Suprapubic skin (tissue), 4 donors: ENCODE measurements at places on chromosomes 2 and 18. TPM values are rescaled to one million over a fixed set of nuclear protein-coding genes. Genes with fewer than 3 reads are reported as not detected.
A peak's percentile ranks its signal among the peaks of the same experiment; 100 is the strongest.

DNA sequence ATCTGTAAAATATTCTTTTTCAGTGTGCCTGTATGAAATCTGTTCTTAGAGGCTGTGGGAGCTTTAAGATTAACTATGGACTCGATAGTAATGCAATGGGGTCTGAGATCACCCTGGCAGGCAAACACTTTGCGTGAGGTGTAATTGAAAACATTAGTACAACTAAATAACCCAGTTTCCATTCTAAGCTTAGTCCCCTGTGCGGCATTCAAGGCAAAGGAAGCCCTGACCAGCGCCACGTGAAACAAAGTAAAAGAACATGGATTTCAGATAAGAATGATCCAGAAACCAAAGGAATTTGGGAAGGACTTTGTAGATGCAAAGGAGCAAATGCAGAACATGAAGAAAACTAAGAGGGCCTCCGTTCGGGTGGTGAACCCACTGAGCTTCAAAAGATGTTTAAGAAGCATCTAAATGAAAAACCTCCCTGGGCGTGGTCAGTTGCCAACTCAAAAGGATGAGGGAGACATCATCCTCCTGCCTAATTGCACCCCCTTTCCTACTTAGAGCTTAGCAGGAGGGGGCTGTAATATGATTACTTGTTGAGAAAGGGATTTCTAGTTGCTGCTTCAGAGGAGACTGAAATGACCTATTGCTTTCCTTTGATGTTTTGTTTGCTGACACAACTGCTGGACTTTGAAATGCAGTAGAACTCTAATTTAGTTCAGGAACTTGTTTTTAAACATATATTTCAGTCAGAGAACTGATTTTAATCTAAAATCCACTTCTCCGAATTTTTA, 7.9 kb upstream of the CETN1 start:
- DNase-seq = no peak

- DNase-seq = no peak
Measured at GRCh38 chr2:227482638-227483340, 10.8 kb downstream of the AGFG1 start.

Gene NOSTRIN
- 38.2 TPM for total RNA-seq

DNA sequence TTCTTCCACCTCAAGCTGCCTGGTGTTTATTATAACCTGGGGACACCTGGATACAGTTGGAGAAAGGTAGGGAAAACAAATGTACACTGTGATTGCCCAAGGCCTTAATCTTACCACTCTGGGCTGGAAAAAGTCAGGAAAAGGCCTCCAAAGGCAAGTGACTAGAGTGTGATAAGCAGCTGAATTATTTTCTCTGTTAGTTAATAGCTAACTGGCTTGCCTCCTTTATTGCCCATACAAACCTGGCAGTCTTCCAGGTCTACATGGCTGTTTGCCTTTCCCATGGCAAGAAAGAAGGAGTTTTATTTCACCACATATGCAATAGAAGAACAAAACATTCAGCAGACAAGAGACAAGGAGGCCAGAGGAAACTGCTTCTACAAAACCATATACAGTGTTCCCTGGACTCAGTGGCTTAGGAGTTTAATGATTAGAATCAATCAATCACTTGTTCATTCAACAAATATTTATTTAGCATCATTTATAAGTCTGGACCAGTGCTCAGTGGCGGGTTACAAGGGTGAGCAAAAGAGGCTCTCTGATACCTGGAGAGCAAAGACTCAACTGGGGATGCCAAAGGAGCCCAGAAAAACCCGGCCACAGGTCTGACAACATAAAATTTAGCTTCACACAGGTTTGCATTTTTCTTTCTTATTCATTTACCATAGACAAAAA, 27.5 kb upstream of the SUCLG1 start:
- no peak for DNase-seq

DNA sequence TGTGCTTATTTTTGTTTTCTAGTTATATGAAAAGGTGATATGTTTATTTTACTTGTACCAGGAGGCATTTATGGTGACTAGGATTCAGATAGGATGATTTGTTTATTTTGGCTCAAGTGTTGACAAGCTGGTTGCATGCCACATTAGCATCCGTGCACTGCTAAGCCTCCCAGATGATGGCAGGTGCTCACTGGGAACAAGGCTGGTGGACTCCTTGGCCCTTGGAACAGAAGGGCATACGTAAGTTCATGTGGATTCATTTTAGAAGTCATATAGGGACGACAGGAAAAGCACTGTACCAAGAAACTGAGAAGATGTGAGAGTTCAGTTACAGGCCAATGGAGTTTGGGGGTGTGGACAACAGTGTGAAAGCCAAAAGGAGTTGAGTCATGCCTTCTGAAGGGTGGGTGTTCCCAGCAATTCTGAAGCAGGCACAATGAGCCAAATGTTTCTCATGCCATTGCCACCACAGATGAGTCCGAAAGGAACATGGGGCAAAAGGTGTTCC, 166.2 kb downstream of the PHLPP1 start:
- no peak for DNase-seq

DNA sequence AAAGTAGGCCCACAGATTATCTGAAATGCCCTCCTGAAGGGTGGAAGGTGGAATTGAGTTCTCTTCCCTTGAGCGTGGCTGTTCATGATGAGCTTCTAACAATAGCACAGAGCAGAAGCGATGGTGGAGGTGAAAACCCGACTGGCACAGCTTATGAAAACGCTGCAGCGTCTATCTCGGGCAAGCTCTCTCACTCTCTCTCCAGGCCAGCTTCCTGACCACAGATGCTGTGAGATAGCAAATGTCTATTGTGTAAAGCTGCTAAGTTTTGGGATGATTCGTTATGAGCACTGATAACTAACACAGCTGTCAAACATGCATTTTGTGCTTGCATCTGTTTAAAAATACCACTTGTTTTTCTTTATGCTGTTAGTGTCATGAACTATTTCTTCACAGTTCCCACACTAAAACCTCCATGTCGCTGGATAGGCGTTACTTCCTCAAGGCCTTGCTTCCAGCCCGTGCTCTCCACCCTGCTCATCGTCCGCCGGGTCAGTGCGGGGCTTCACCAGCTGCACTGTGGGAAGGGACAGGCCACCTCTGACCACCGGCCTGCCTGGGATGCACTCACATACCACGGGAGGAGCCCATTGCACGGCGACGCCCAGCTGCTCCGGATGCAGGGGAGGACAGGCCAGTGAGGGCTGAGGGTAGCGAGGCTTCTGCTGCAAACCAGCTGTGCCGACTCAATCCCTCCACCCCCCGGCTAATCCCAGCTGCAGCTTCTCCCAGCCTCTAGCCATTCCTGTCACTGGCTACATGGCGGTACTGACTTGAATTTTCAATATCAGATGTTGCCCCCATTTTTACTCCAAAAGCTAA, 60.0 kb upstream of the OTOS start:
- DNase-seq = peak; percentile 68

Gene GATA6
- total RNA-seq = 2.9 TPM

- DNase-seq = no peak
Measured at GRCh38 chr2:203740871-203741281, 34.4 kb downstream of the CD28 start.

DNA sequence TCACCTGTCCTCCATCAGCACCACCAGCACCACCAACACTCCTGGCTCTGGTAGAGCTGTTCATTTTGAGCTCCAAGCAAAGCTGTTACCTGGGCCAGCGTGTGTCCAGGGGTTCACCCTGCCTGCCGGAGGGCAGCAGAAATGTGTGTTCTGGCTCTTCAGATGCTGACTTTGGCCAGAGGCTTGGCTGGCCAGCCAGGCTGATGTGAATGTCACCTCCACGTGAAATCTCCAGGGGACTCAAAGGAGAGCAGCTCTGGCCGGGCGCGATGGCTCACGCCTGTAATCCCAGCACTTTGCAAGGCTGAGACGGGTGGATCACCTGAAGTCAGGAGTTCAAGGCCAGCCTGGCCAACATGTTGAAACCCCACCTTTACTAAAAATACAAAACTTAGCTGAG, 33.5 kb downstream of the CIB4 start:
- peak; percentile 46 for DNase-seq

GRCh38 chr2:25314514-25315315, 27.0 kb downstream of the DNMT3A start:
- DNase-seq = no peak
